ENCODE measurements at places on chromosomes 7 and 10.
A peak's percentile ranks its signal among the peaks of the same experiment; 100 is the strongest.

DNA sequence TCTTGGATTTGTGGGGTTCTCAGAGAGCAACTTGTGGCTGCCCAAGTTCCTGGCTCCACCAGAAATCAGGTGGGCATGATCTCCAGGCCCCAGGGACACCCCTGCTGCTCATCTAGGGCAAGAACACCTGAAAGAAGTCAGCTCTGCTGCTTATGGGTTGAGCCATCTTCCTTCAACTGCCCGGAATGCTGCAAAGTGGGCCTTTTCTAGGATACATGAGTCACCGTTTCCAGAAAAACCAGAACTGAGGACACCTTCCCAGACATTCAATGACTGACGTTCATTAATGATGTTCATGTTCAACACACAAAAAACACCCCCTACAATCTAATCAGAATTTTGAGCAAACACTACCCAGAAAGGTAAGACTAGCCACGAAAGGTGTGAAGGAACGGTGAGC lies 98.0 kb downstream of the MAD1L1 start:
- DNase-seq: no peak

GRCh38 chr7:22129819-22130580 lies 184.3 kb upstream of the CDCA7L start:
- no peak for DNase-seq

DNA sequence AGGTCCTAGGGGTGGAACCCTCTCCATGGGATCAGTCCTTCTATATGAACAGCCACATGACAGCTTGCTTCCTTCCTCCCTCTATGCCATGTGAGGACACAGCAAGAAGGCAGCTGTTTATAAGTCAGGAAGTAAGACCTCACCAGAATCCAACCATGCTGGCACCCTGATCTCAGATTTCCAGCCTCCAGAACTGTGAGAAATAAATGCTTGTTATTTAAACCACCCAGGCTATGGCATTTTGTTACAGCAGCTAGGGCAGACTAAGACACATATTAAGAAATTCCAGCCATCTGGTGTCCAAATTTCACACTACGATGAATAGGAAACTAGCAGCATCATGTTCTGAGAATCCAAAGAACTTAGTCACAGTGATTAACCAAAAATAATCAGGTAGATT lies 140.1 kb downstream of the ZFAND4 start:
- no peak for DNase-seq

DNA sequence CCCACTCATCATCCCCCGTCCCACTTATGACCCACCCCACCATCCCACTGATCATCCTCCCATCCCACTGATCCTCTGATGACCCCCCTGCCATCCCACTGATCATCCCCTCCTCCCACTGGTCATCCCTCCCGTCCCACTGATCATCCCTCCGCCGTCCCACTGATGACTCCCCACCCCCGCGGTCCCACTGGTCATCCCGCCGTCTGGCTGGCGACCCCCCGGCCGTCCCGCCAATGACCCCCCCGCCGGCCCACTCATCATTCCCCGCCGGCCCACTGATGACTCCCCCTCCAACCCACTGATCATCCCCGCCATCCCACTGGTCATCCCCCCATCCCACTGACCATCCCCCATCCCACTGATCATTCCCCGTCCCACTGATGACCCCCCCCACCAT lies 161.1 kb downstream of the GRM8 start:
- DNase-seq: no peak

DNA sequence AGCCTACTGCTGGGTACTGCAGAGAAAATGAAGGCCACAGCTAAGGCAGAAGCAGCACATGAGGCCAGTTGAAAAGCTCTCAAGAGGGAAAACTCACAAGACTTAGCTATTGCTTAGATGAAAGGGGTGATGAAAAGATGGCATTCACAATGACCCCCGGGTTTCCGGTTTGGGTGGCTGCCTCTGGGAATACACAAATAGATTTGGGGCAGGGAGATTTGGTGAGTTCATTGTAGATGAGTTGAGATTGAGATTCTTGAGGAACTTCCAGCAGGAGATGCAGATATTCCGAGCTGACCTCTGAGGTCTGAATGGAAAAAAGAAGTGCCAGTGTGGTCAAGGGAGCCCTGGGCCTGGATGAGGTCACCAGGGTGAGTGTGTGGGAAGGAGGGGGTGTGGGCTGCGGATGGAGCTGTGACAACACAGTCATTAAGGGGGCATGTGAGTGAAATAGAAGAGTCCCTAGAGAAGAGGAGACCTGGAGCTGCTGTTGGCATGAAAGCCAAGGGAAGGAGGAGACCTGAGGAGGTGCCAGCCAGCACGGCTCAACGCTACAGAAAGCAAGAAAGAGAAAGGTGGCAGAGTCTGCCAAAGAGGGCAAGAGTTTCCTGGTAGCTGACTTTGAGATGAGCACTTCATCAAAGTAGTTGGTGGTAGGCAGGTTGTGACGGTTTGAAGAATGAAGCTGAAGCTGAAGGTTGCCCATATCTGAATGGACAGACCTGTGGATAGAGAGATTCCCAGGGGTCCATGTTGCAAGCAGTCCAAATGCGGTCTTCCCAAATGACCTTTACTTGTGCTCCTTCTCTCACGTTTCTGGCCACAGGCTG lies 43.7 kb downstream of the HIF1AN start:
- DNase-seq: no peak

GRCh38 chr7:149723795-149724495 lies 49.4 kb downstream of the ZNF467 start:
- DNase-seq: no peak

DNA sequence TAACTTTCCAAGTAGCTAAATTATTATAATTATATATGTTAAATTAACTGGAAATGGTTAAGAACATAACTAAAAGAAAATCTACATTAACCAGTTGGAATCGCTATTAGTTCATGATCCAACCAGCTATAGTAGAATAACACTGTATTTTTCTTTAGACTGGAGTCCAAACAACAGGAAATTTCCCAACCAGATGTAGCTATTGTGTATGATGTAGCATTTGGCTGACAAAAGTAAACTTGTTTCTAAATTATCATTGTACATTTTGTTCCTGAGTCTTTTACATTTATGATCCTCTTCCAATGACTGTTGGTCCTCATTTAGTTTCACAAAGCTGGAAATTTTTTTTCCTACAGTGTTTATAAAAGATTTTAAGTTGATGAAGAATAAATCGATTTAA lies 62.1 kb downstream of the PAPSS2 start:
- DNase-seq: no peak

DNA sequence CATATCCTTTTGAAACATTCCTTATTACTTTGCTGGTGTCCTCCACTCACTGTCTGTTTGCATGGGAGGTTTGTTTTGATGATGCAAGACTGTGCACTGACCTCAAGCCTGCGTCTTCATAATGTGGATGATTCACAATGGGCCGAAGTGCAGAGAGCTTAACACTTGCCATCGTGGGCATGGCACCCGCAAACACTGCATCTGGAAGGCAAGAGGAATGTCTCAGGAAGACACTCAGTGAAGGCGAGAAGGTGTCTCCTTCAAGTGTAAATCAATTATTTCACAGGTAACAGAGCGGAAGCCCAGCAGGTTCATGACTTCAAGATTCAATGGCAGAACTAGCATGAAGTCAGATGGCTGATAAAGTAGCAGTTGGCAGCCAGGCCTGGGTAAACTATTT lies 98.1 kb downstream of the DPY19L1 start:
- no peak for DNase-seq

GRCh38 chr10:112981553-112981952 lies 31.5 kb downstream of the TCF7L2 start:
- peak; percentile 28 for DNase-seq

DNA sequence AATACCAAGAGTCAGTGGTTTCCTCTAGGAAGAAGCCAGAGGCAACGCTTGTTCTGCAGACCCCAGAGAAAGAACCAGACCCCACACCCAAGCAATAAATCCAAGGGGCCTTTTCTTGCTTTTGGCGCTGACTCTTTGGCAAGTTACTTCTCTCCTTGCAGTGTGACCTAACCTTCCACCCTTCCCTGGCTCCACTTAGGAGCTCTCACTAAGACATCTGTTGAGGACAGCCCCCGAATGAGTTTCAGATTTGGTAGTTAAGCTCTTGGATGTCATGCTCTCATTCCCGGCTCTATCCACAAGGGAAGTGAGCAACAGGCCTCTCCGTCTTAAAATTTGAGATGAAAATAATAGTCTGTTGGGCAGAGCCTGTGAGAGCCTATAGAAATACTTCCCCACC lies 50.6 kb upstream of the FAM204A start:
- DNase-seq: no peak

DNA sequence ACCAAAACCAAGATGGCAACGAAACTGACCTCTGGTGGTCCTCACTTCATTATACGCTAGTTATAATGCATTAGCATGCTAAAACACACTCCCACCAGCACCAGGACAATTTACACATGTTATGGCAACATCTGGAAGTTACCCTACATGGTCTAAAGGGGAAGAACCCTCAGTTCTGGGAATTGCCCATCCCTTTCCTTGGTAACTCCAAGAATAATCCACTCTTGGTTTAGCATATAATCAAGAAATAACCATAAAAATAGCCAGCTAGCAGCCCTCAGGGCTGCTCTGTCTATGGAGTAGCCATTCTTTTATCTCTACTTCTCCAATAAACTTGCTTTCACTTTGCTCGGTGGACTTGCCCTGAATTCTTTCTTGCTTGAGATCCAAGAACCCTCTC lies 191.1 kb downstream of the DOCK4 start:
- no peak for DNase-seq

GRCh38 chr7:386385-386784 lies 96.4 kb downstream of the FOXL3 start:
- no peak for DNase-seq

DNA sequence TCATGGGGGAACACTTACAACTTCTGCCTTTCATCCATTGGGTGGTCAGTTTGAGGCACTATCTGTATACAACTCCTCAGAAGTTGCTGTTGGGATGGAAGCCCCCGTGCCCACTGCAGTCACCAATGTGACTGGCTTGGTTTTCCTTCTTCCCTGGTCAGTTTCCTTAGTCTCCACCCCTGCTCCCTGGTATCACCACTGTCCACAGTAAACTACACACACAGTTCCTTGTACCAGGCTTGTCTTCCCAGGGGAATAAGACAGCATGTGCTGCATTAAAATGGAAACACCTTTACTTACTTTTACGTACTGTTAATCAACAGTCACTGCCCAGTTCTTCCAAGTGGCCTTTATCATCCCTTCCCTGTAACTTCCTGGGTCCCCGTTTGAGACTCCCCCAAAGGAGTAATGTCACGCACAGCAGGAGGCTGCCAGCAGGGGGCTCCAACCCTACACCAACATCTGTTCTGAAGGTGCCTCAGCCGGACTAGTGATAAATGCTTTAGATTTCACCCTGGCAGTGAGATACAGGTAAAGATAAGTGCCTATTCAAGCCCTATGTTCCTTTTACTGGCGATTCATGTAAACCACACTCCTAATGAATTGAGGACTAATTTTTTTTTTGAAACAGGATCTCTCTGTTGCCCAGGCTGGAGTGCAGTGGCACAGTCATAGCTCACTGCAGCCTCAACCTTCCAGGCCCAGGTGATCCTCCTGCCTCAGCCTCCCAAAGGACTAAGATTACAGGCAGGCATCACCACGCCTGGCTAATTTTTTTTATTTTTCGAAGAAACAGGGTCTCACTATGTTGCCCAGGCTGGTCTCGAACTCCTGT lies 45.3 kb upstream of the PIK3AP1 start:
- DNase-seq: peak; percentile 74

DNA sequence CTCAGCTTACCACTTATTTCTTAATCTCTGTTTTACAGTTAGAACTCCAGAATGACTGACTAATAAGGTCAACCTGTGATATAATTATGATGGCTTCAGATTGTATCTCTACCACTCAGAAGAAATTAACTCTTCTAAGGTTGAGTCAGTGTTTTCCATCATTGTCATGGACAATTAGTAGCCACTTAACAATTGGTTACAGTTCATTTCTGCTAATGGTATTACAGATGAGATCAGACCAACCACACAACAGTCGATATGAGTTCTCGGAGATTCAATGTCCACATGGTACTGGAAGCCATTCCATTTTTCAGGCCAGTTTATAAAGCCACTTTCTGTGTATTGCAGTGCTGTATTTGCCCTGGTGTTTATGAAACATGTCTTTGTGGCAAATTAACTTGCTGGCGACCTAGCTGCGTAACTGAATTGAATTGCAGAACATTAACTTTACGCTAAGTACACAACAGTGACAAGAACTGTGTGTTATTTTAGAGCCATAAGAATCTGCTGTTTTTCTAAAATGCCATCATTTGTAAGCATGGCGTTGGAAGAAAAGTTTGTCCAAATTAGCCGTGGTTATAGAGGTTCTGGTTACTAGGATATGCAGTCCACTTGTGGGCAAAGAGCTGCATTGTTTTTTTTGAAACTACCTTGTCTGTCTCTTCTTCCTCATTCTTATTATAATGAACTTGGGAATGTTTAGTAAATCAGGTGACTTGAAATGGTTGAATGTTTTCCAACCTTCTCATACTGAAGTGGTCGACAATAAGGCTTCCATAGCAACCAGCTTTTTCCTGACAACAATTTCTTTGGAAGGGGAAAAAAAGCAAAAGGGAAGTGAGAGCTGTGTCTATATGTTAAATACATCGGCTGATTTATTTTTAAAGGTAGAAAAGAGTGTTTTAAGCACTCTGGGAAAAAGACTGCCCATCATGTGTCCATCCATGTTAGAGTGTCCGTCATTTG lies 76.4 kb downstream of the CELF2 start:
- no peak for DNase-seq

DNA sequence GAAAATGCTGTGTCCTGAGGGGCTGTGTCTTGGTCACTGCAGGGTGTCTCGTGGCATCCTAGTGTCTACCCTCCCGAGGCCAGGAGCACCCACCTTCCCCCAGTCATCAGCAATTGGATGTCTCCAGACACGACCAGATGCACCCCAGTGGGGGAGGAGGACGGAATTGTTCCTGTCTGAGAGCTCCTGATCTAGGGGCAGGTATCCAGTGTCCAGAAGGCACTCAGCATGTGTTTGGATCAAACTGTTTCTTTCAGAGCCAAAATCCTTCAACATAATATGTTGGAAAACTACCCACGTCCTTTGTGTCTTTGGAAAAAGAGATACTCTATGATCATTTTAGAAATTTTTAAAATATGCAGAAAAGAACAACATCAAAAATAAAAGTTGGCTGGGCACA lies 16.9 kb downstream of the PRKRIP1 start:
- no peak for DNase-seq

DNA sequence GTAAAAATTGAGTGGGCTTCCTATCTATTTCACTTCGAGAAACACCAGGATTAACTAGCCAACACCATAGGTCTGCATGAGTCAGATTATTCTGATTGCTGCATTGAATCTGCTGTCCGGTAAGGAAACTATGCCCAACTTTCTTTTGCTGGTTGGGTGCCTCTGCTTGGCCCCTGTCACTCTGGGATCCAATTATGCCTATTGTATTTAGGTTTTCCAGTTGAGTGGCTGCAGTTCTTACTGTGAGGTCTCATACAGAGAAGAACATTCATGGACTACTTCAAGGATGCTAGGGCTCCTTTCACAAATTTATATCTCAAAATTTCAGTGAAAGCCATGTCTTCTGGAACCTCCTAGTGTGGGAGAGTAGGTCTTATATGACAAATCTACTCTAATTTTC lies 215.1 kb upstream of the SORCS1 start:
- no peak for DNase-seq

DNA sequence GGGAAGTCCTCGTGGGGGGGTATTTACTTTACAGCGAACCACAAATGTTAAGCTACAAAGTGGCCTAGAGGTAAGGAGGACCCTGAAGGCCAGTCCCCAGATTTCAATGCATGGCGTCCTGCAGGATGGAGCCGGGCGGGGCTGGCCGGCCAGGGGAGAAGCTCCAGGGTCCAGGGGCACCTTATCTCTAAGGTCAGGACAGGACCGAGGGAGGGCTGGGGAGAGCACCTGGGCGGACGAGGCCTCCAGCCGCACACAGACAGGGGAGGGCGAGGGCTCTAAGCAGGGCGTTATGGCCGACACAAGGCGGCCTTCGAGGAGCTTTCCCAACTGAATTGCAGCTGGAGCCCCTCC lies 96.4 kb upstream of the DIP2C start:
- no peak for DNase-seq

GRCh38 chr10:116098411-116099022 lies 174.5 kb downstream of the GFRA1 start:
- no peak for DNase-seq

Data from activated CD4-positive, alpha-beta memory T cell treated with anti-CD3 and anti-CD28 coated beads, Interleukin-2, amount 10 ng/mL, durations not matched to agents 7 days and 5 days (primary cell).